ENCODE measurements at places on chromosomes 2 and 18.

GRCh38 chr2:44164617-44165016, 4.1 kb upstream of the PPM1B start:
- H3K36me3 ChIP-seq: peaks cover 2% of the 10 kb centered on the region
- peaks cover 12% of the 10 kb centered on the region for H3K27me3 ChIP-seq
- DNase-seq: no peak

GRCh38 chr18:41858761-41859555, 96.1 kb upstream of the PIK3C3 start:
- no peaks in the 10 kb centered on the region for H3K4me1 ChIP-seq
- no peak for DNase-seq
- no peak overlapping the region for H3K4me3 ChIP-seq
- H3K36me3 ChIP-seq: no peaks in the 10 kb centered on the region

- no peak for DNase-seq
- no peak overlapping the region for H3K4me3 ChIP-seq
- H3K36me3 ChIP-seq: no peaks in the 10 kb centered on the region
These were observed 16.6 kb downstream of the FHOD3 start for GRCh38 chr18:36314098-36314497.

GRCh38 chr2:70901227-70902066, 34.3 kb upstream of the ATP6V1B1 start:
- H3K27ac ChIP-seq: peak overlapping the region; percentile 36
- peak overlapping the region; percentile 70 for H3K4me3 ChIP-seq
- peaks cover 3% of the 10 kb centered on the region for H3K36me3 ChIP-seq
- no peak for DNase-seq

- no peak for DNase-seq
- no peak overlapping the region for H3K27ac ChIP-seq
- H3K4me3 ChIP-seq: no peak overlapping the region
- no peaks in the 10 kb centered on the region for H3K27me3 ChIP-seq
These were observed 33.2 kb downstream of the SLC38A11 start for GRCh38 chr2:164922134-164922533.

DNA sequence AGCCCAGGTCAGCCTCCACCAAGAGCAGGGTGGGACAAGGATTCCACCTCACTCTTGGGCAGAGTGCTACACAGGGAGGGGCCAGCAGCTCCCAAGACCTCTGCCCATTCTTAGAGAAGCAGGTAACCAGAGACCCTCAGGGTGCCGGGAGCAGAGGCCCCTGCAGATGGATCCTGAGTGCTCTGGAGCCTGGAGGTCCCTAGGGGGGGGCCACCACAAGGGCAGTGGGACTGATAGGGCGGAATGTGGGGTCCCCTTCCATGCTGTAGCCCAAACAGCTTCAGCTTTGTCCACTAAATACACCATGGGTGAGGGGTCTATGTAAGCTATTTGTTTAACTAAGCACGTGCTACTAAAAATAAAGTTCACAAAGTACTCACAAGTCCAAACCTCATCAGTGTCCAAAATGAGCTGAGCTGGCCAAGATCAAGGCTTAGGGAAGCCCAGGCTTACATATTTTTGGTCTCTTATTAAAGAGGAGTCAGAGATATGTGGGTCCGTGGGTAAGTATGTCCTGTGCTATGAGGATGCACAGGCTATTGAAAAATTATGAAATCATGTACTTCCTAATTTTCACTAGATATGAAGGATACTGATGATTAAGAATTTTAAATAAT, 21.5 kb upstream of the GPC1 start:
- DNase-seq: no peak
- H3K36me3 ChIP-seq: no peaks in the 10 kb centered on the region
- H3K4me1 ChIP-seq: no peaks in the 10 kb centered on the region
- H3K27me3 ChIP-seq: no peaks in the 10 kb centered on the region

DNA sequence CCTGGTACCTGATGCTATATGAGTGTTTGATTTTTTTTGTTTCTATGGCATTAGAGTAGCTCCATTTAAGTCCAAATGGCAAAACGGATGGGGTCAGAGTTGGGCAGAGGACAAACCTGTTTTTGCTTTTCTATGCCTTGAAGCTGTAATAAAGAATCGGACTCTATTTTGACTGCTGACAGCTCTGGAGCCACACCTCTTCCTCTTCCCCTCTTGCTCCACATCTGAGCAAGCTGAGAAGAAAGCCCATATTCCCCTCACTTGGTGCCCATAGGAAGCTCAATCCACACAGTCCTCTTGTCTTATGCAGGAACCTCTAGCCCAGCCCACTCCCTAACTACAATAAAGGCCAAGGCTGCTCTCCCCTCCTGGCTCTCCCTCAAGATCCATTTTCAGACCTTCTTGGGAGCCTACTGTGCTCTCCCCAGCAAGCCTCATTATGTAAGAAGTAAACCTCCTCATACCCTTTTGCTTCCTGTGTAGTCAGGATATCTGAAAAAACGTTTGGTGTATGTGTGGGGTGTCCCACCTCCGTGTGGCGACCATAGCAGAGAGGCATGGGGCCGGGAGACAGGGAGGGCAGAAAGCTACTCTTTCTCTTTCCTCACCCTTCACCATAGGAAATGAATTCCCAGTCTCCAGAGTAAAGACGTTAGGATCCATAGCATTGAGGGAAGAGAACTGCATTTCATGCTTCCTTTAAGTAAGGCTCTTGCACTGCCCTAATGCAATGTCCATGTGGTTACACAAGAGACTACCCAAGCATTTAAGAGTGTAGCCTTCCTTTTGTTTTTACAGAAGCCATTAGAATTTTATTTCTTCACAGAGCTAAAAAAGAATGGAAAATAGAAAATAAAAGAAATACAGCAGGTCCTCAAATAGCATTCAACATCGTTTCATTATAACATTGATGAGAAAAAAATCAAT, 41.9 kb upstream of the RAPGEF4 start:
- DNase-seq: no peak
- H3K4me3 ChIP-seq: no peak overlapping the region
- H3K27ac ChIP-seq: peak overlapping the region; percentile 11
- H3K36me3 ChIP-seq: no peaks in the 10 kb centered on the region
- peaks cover 3% of the 10 kb centered on the region for H3K27me3 ChIP-seq
- H3K4me1 ChIP-seq: peaks cover 46% of the 10 kb centered on the region

DNA sequence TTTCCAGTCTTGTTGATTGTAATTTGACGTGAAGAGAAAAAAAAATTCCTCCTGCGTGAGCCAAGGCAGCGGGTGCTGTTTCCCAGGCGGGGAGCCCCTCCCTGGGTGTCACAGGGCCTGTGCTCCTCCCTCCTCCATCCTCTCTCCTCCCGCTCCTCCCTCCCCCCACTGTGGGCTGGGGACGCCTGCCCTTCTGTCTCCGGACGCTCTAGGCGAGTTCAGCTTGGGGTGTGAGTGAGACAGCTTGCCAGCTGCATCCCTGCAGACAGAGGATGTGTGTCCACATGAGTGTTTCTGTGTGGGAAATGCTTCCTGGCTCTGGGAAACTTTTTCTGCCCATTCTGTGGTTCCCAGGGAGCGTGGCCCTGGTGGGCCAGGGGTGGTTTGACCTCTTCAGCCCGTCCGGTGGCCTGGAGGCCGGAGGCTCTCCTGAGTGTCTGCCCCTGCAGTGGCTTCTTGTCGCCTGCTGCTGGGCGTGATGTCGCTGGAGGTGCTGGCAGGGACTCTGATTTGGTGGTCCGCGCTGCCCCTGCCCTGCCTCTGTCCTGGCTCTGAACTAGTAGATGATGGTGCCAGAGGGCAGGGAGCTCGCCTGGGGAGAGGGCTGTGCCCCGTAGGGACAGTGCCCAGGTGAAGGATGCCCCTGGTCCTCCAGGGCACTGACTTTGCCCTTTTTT, 96.4 kb downstream of the USP40 start:
- no peaks in the 10 kb centered on the region for H3K4me1 ChIP-seq
- H3K27me3 ChIP-seq: no peaks in the 10 kb centered on the region
- peaks cover 12% of the 10 kb centered on the region for H3K36me3 ChIP-seq
- peak overlapping the region; percentile 29 for H3K27ac ChIP-seq

DNA sequence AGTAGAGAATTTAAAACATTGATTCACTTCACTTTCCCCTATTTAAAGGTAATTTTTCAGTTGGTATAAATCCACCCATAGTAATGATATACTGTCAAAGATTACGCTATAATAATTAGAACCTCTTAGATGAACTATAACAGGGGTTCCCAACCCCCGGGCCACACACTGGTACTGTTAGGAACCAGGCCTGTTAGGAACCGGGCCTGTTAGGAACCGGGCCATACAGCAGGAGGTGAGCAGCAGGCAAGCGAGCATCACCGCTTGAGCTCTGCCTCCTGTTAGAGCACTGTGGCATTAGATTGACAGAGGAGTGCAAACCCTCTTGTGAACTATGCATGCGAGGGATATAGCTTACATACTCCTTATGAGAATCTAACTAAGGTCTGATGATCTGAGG, 34.0 kb upstream of the CD302 start:
- H3K36me3 ChIP-seq: peaks cover 27% of the 10 kb centered on the region
- no peak for DNase-seq
- no peaks in the 10 kb centered on the region for H3K27me3 ChIP-seq
- no peak overlapping the region for H3K27ac ChIP-seq
- no peaks in the 10 kb centered on the region for H3K4me1 ChIP-seq
- H3K4me3 ChIP-seq: no peak overlapping the region

DNA sequence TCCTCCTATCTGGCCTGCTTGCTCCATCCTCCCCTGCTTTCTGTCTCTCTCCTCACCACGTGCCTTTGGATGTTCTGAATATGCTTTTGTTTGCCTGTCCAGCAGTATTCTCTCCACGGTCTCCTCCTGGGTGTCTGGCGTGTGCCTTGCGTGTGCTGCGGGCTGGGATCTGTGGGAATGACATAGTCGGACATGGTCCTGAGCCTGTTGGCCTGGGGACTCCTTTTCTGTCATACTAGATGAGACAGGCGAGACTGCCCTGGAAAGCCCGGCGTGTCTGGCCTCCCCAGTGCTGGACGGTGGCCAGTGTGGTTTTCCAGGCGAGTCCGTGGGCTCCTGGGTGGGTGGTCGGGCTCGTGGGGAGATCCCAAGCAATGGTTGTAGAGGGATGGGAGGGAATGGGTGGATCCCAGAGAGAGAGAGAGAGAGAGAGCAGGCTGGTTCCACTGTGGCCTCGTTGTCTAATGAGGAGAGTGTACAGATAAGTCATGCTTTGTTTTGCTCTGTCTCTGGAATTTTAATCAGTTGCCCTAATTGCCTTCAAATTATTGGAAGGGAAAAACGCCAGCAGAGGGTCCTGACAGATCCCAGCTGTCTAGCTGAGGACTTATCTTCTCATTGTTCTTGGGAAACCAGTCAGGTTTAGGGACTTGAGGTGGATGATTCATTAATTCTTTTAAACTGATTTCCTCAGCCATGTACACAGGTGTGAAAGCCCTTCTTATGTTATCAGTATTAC, 58.3 kb downstream of the HPCAL1 start:
- H3K27ac ChIP-seq: no peak overlapping the region
- peaks cover 2% of the 10 kb centered on the region for H3K4me1 ChIP-seq
- no peak overlapping the region for H3K4me3 ChIP-seq

GRCh38 chr2:232330068-232330999, 48.2 kb upstream of the ALPP start:
- no peak overlapping the region for H3K4me3 ChIP-seq
- H3K36me3 ChIP-seq: no peaks in the 10 kb centered on the region
- H3K4me1 ChIP-seq: peaks cover 6% of the 10 kb centered on the region

DNA sequence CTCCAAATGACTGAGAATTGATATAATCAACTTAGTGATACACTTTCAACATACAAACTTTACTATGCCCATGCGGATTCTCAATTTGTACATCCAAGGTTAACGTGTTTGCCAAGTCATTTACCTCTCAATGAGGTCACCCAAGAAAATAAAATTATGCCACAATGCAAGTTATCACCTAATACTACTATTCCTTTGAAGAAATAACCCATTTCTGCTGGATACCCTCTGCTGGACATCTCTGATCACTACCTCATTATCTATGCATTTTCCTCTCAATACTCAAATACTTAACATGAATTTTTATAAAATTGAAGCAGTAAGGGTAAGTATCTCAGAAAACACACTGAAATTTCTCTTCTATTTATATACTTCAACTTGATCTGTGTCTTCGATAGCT, 12.7 kb downstream of the HNRNPLL start:
- peaks cover 64% of the 10 kb centered on the region for H3K4me1 ChIP-seq
- DNase-seq: no peak
- peaks cover 47% of the 10 kb centered on the region for H3K36me3 ChIP-seq
- H3K27me3 ChIP-seq: no peaks in the 10 kb centered on the region
- H3K4me3 ChIP-seq: no peak overlapping the region
- no peak overlapping the region for H3K27ac ChIP-seq

DNA sequence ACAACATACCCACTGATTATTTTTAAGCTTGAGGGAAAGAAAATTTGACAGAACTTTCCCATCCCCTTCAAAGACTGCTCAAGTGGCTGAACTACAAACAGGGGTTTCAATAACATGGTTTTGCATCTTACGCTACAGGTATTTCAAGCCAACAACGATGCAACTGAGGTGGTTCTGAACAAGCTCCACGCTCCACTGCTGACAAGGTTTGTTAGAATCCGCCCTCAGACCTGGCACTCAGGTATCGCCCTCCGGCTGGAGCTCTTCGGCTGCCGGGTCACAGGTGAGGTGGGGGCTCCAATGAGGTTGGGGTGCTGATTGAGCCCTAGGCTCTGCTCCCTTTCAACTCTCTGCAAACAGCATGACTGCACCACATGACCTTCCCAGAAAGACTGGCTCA, 58.1 kb downstream of the NRP2 start:
- no peaks in the 10 kb centered on the region for H3K4me1 ChIP-seq
- no peak overlapping the region for H3K27ac ChIP-seq
- no peak overlapping the region for H3K4me3 ChIP-seq
- peaks cover 13% of the 10 kb centered on the region for H3K36me3 ChIP-seq
- no peak for DNase-seq
- peaks cover 2% of the 10 kb centered on the region for H3K27me3 ChIP-seq

- H3K27ac ChIP-seq: no peak overlapping the region
- H3K4me3 ChIP-seq: no peak overlapping the region
- no peak for DNase-seq
- no peaks in the 10 kb centered on the region for H3K4me1 ChIP-seq
- no peaks in the 10 kb centered on the region for H3K36me3 ChIP-seq
These were observed 224.5 kb downstream of the IKZF2 start for GRCh38 chr2:212926940-212927339.

DNA sequence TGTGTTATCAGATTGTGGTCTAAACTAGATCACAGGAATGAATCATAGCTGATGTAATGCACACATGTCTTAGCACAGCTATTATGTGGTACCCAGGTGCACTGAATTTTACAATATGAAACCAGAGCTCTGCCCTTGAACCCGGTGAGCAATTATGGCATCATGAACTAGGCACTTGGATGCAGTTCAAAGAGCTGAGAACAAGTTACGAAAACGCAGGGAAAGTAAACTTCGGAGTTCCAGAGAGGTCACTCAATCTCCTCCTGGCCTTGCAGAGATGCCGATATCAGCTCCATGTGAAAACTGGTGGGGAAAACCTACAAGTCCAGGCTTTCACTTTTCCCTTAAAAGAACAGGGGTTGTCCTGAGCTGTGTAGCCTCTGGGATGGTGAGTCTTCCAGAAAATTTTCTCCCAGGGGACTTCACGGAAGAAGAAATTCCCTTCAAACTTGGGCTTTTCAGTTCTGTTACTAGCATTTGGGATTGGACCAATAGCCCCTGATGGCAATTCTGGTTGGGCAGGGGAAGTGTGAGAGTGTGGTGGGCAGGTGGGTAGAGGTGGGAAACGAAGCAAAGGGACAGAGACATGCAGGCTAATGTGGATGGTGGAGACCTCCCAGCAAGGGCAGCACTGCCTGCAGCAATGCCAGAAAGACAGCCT, 71.1 kb upstream of the SH3BP4 start:
- no peaks in the 10 kb centered on the region for H3K4me1 ChIP-seq
- H3K36me3 ChIP-seq: no peaks in the 10 kb centered on the region
- no peak overlapping the region for H3K27ac ChIP-seq
- H3K27me3 ChIP-seq: peaks cover 4% of the 10 kb centered on the region
- H3K4me3 ChIP-seq: no peak overlapping the region
- no peak for DNase-seq

- H3K4me3 ChIP-seq: no peak overlapping the region
- peaks cover 7% of the 10 kb centered on the region for H3K4me1 ChIP-seq
- peaks cover 23% of the 10 kb centered on the region for H3K27me3 ChIP-seq
- H3K36me3 ChIP-seq: no peaks in the 10 kb centered on the region
- no peak overlapping the region for H3K27ac ChIP-seq
These were observed 37.4 kb downstream of the MYO7B start for GRCh38 chr2:127572841-127573240.

Data from activated T-helper 1 cell treated with anti-CD3 and anti-CD28 coated beads, Interleukin-12 subunit alpha, Interleukin-12 subunit beta, Interleukin-2, Interleukin-4 antibody, amounts not matched to agents 30 ng/mL and 10 ng/mL and 1 ng/mL, durations not matched to agents 14 hours and 24 hours and 36 hours (primary cell).